Occipital lobe (tissue), 3 donors: ENCODE measurements at places on chromosomes 5 and 9.

GRCh38 chr9:37919246-37919955 is 15.5 kb upstream of the SLC25A51 start:
- DNase-seq, result no peak

- no peak for DNase-seq
Observed at GRCh38 chr9:86285261-86285660, 2.9 kb upstream of the ISCA1 start.

DNA sequence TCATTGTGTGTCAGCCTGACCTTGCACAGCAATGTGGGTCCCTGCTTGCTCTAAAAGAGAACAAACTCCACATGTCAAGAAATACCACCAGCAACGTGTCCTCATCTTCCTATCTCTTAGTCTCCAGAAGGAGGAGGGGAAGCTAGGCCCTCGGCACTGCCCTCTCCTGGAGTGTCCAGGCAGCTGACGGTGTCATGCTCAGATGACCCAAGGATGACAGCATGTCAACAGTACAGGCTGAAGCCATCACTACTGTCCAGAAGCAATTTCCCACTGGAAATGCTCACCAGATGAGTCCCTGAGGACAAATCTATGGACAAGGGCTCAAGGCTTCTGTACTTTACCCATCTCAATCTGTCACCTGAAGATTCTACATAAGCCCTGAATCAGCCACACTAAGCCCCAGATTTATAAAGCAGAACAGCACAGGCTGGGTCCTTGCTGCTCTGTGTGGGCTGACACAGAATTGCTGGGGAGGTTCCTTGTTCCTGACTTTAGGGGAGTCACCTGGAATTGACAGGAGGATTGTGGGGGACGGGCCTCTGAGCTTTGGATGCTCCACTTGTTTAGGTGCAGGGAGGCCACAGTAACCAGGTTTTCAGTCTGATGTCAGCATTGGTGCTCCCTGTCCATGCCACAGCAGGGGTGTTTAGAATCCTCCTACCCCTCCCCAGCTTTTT is 210.2 kb downstream of the DAB2IP start:
- DNase-seq, result no peak

- no peak for DNase-seq
Observed at GRCh38 chr5:105158526-105158925, 1595.9 kb upstream of the NUDT12 start.

DNA sequence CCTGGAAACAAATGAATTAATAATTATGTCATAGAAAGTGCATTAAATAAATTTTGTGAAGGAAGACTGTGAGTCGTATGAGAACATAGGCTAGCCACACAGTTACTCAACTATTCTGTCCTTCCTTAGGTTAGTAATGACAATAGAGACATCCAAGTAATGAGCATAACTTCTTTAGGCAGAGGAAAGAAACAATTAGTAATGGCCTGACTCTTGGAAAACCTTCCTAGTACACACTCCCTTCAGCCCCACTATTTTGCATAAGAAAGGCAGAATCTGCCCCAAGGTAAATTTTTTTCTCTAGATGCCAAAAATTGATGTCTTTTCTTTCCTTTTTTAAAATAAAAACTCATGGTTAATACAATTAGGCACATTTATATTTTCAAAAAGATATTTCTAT is 1619.0 kb upstream of the WWC1 start:
- DNase-seq, result no peak

- no peak for DNase-seq
Observed at GRCh38 chr5:149172709-149173505, 31.6 kb downstream of the ABLIM3 start.

- no peak for DNase-seq
Observed at GRCh38 chr9:91698266-91698665, 251.8 kb downstream of the ROR2 start.

GRCh38 chr9:114172981-114173833 is 17.9 kb downstream of the COL27A1 start:
- no peak for DNase-seq

DNA sequence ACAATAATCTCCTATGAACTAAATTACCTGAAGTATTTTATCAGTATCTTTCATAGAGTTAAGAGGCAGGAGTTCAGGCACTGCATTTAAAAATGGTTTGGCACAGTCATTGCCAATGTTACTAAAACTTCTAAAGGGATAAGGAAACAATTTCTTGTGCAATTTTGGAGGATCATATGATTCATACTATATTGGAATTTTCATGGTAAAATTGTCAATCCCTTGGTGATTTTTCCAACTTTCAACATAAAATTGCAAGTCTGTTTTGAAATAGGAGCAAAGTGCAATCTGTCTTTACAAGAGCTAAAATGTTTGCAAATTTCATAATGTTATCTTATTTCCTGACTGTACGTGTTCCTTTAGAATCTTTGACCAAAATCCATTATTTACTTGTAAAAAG is 211.1 kb downstream of the DMRTA1 start:
- no peak for DNase-seq

GRCh38 chr9:132108728-132109127 is 29.1 kb upstream of the MED27 start:
- peak; percentile 19 for DNase-seq

GRCh38 chr5:178530526-178530925 is 59.7 kb downstream of the COL23A1 start:
- DNase-seq, result no peak

GRCh38 chr5:28603869-28604268 is 1565.5 kb upstream of the CDH9 start:
- DNase-seq, result no peak

- no peak for DNase-seq
Observed at GRCh38 chr9:76608575-76609273, 149.7 kb downstream of the GCNT1 start.

GRCh38 chr9:128634111-128634510 is 22.5 kb downstream of the DYNC2I2 start:
- DNase-seq, result no peak

DNA sequence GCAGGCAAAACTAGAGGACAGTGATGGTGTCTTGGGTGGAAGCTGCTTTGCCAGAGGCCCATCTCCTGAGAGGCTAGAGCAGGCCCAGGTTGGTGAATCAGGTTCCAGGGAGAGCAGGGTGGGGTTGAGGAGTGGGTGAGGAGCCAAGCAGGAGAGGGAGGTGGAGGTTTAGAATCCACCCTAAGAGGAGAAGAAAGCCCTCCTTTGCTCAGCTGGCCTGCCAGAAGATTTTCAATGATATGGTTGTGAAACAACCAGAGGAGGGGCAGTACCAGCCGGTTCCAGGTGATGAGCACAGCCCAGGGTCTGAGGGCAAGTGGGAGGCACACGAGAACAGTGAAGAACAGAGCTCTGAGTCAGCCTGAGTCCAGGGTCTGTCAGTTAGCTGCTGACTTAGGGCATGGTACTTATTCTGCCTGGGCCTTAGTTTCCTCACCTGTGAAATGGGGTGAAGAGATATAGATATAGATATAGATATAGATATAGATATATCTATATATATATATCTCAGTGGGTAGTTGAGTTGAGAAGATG is 17.8 kb downstream of the PPARGC1B start:
- no peak for DNase-seq

- DNase-seq, result no peak
Observed at GRCh38 chr5:130994496-130995253, 170.4 kb downstream of the HINT1 start.

DNA sequence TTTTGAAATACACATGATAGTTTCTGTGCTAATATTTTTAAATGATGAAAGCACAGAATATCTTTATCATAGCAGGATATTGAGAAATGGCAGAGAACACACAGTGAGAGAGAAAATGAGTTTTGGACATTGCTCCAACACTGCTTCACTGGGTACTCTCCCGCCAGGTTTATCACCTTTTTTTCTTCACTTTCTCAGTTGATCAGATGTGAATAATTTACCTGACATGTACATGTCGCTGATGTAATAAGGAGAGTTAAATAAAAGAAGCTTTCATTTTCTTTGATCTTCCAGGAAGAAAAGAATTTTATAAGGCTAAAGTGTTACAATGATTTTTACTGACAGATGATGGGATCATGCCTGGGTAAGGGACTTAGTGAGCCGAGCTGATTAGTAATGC is 134.5 kb downstream of the ALDH1A1 start:
- DNase-seq, result no peak

GRCh38 chr5:151520294-151520693 is 70.8 kb downstream of the FAT2 start:
- no peak for DNase-seq

- no peak for DNase-seq
Observed at GRCh38 chr9:13351778-13352386, 72.4 kb upstream of the MPDZ start.

DNA sequence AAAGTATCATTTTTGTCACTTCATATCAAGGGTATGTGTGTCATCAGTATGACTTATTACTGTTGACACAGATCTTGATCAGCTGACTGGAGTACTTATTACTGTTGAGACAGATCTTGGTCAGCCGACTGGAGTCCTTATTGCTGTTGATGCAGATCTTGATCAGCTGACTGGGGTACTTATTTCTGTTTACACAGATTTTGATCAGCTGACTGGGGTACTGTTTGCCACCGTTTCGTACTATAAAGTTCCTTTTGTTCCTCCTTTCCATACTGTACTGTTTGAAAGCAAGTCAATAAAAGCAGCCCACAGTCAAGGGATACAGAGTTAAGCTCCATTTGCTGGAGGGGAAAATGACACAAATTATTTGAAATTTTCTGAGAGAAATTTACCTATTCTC is 347.3 kb downstream of the CDH12 start:
- no peak for DNase-seq

GRCh38 chr9:120694559-120694958 is 19.7 kb downstream of the MEGF9 start:
- no peak for DNase-seq

- peak; percentile 53 for DNase-seq
Observed at GRCh38 chr9:129483415-129484351, 137.2 kb downstream of the C9orf50 start.

- DNase-seq, result no peak
Observed at GRCh38 chr5:54347221-54347865, 37.0 kb upstream of the ARL15 start.

DNA sequence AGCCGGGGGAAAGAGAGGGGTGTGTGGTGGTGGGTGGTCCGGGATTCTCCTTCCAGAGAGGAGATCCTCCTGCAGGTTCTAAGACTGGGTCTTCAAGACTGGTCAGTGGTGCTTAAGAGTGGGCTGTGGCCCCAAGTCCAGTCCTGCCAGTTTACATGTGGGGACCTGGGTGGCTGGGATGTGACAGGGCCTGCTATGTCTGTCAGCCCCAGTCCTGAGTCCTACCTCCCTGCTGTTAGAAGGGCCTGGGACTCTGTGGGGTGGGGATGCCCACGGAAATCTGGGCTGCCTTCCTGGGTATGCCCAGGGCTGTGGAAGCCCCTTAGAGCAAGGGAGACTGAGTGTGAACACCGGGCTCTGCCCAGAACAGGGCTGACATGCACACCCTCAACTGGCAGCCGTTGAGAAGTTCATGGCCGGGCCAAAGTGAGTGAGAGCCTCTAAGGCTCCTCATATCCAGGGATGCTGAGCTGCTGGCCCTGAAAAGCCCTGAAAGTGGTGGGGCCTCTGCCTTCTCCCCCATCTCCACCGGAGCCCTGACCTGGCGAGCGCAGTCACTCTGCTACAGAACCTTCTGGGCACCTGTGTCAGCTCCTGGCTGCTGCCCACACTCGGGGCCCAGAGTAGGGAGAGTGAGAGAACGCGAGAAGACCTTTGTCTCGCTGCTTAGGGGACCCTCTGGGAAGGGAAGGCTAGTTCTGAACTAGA is 1.7 kb downstream of the PHF2 start:
- no peak for DNase-seq

DNA sequence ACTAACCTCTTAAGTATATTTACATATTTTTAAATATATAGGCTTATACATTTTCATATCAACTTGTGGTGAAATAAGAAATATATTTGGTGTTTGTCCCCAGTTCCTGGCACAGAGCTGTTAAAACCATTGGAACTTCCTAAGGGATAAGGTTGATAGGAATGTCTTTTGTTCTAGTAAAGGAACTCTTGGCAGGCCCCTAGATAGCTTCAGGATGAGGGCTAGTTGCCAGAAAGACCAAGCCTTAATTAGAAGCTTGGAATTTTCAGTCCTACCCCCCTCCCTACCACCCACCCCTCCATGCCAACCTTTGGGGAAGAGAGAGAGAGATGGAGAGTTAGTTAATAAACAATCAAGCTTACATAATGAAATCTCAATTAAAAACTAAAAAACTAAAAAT is 638.6 kb upstream of the ACO1 start:
- no peak for DNase-seq

GRCh38 chr9:20573023-20573422 is 49.3 kb downstream of the MLLT3 start:
- no peak for DNase-seq

- DNase-seq, result no peak
Observed at GRCh38 chr5:7385681-7386080, 10.3 kb upstream of the ADCY2 start.

GRCh38 chr9:72721067-72721466 is 199.7 kb downstream of the TMC1 start:
- DNase-seq, result no peak

- no peak for DNase-seq
Observed at GRCh38 chr5:142600611-142601358, 85.1 kb downstream of the FGF1 start.

DNA sequence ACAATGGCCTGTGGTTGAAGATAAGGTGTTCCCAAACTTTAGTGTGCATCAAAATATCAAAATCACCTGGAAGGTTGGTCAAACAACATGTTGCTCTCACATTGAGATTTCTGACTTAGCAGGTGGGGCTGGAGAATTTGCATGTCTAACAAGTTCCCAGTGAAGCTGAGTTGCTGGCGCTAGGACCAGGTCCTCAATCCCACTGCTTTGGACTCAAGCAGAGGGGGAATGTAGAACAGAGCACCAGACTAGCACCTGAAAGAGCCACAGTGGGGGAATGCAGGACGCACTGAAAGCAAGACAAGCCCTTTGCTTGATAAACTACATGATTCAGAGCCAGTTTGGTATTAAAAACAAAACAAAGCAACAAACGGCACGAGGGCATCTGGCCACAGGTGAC is 458.1 kb downstream of the MTRR start:
- DNase-seq, result no peak

GRCh38 chr9:13688990-13689600 is 409.6 kb upstream of the MPDZ start:
- no peak for DNase-seq

DNA sequence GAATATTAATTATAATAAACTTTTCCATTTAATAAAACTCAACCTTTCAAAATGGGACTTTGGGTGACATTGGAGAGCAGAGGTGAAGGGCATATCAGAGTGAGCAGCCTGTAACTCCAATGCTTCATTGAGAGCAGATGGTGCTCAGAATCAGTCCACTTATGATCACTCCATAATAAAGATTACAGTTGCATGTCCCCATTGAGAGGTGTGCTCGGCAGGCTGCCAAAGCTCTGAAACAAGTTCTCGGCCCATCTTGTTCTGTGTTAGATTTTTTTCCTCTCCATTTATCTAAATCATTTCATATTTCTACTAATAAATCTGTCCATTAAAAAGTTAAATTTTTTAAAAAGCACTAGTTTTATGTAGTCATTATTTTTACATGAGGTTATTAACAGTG is 1786.4 kb upstream of the WWC1 start:
- no peak for DNase-seq

DNA sequence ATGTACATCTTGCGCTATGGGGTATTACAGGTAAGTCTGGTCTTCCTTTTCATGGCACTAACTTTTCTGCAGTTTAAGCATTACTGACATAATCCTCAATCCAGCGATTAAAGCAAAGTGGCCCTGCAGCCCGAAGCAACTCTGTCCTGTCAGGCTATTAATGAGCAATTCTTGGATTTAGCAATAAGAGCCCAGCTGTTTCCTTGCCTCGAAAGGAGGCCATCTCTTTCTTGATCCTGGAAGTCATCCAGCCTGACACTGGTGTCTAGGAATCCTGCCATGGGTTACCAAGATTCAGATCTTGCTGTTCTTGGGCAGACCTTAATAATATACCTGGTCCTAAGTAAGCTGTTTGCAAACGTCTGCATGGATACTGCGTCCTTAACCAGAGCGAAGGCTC is 102.0 kb downstream of the RFK start:
- no peak for DNase-seq
